Stimulated activated naive CD4-positive, alpha-beta T cell treated with Interleukin-2 at 50 U/mL for 16 hours (primary cell): ENCODE measurements at places on chromosomes 6 and 20.

GRCh38 chr6:119612911-119613381 is 263.4 kb upstream of the MAN1A1 start:
- no peak for DNase-seq

DNA sequence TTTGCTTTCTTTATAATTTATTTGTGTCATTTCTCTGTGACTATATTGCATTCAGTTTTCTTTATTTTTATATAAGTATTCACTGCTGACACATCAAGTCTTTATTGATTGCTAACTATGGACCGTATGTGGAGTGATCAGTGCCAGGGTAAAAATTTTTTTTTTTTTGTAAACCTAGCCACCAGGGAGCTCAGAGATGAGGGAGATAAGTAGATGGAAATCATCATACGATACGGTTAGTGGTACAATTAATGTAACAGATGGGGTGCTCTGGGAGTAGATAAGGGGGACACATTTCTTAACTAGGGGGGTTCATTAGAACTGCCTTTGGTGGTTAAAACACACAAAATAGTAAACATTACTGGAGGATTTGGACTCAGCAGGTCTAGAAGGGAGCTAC is 68.3 kb downstream of the AFDN start:
- DNase-seq = no peak

DNA sequence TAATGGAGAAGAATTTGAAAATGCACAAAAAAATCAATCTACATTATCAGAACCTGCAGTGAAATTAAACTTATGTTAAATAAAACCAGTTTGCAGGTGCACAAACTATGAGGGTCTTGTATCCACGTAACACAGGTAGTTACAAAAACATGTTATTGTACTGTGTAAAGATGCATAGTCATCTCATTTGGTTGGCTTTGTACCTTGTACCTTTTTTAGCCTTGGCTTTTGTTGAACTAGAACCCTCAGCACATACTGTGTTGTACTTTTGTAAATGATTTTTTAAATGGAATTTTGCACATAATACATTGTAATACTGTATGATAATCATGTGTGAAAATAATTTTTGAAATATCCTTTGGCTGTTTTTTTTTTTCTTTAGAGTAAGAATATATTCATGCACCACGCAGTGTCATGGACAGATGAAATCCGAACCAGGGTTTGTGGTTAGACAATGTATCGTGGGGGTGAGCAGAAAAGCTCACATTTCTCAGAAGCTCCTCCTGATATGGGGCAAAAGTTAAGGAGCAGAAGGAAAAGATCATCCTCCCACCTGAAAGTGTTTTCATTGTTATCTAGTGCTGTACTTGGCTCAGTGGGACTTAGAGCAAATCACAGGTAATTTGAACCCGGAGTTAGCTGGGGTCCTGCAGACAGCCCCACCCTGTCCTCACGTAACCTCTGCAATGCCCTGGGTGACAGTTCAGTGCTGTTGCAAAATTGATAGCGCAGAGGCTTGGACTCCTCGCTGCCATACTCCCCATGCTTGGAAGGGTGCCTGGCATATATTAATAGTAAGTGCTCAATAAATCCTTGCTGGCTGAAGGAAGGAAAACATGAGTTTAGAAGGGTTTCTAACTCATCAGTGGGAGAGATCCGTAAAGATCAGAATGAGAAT is 14.8 kb upstream of the NAA20 start:
- no peak for DNase-seq

DNA sequence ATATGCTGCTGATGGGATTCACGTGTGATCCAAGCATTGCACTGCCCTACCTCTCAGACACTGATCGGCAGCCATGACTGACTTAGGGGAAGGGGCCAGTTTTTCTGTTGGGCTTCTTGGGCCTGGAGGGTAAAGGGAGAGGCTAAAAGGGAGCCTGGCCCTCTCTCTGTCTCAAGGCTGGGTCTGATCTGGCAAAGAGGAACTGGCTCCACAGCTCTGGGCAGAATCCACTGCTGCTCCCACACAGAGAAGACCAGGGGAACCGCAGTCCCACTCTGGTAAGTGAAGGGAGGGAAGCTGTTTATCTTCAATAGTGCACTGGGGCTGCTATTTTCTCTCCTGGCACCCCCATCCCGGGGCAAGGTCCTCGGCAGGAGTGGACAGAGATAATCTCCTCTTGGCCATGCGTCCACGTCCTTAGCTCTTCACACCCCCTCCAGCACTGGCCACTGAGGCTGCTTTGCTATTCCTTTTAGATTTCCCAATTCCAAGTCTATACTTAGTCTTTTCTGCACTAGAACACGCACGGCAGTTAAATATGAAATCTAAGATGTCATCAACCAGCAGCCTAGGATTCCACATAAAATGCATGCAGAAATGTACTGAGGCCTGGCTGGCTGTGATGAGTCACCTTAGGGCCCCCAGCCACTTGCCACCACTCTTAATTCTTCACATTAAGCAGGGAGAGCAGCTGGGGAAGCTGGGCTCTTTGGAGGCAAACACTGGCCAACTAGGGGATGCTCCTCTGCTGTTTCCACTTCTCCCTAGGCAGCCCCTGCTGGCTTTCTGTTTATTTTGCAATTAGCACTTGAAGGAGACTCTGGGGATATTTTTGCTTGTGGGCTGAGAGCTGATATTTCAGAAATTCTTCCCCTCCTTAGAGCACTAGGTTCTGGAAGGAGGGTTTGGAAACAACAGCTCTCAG is 87.8 kb upstream of the ARMC2 start:
- no peak for DNase-seq

- no peak for DNase-seq
These were observed 276.7 kb downstream of the SOX4 start for GRCh38 chr6:21870076-21870730.

GRCh38 chr6:135922174-135922573 is 70.7 kb downstream of the PDE7B start:
- DNase-seq = no peak

- DNase-seq = no peak
These were observed 8.8 kb downstream of the NR2E1 start for GRCh38 chr6:108174371-108175175.

- DNase-seq = no peak
These were observed 465.0 kb upstream of the HSF2 start for GRCh38 chr6:121934451-121934850.

DNA sequence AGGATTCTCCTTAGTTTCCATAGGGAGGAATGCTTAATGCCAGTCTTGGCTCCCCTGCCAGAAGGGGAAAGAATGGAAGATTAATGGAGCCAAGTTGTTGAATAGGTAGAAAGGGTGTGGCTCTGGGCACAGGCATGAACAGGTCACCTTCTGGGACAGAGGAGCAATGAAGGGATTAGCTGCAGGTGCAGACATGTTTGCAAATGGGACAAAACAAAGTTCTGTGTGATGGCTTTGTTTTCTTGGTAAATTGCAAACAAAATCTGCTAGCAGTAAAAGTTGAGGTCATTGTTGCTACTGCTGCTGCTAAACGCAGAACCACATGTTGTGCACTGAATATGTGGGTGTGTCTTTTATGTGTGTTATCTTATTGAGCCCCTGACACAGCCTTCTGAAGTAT is 93.3 kb downstream of the PERP start:
- DNase-seq = no peak

DNA sequence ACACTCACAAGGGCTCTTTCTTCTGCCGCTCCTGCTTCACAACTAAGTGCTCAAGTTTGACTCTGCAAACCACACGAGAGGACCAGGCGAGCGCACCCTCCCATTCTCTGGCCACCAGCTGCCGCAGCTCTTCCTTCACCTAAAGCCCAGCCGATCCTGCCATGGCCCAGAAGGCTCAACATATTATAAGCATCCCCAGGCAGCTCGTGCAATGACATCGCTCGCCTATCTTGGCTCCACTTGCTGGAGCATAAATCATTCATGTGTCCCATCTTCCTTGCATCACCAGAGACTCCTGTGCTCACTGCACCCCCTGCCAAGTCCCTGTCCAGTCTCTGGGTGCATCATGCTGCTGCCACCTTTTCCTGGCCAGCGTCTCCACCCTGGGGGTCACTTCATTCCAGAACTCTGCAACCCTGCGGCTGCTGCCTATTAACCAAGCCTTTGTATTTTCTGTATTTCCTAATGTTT is 59.0 kb downstream of the PSMG4 start:
- no peak for DNase-seq

DNA sequence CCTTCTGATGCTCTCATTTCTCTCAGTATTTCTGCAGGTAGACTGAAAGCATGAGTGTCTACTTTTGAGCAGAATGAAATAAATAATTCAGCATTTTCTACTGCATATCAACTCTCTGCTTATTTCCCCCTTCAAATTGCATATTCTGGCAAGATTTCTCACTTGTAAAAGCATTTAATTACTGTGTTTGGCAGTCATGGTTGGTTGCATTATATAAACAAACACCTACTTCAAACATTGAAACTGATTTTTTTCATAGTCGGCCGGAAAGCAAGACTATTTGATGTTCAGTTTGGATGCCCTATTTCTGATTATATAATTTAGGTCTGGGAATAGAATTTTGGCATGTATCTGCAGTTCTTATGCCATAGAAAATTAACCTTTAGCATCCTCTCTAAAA is 73.1 kb downstream of the PLEKHG1 start:
- no peak for DNase-seq
